ENCODE measurements at places on chromosomes 12 and 14.

DNA sequence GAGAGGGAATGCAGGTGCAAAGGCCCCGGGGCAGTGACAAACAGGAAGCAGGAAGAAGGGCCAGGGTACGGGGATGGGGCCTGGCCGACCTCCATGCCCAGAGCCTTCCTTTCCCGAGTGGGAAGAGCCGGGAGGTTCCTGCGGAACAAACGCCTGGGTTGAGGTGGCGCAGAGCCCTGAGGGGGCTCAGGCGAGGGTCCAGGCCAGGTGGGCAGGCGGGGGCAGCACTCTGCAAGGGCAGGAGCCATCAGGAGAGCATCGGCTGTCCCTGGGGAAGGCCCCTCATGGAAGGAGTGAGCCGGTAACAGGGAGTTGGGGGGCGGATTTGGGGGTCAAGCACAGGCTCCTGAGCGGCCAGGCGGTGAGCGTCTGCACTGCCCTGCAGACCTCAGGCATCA lies 18.1 kb upstream of the FBRSL1 start:
- no peak for DNase-seq

- no peak for DNase-seq
Observed at GRCh38 chr14:100747021-100747586, 20.4 kb downstream of the DLK1 start.

- no peak for DNase-seq
Observed at GRCh38 chr12:66753810-66754209, 74.9 kb upstream of the GRIP1 start.

GRCh38 chr14:30751646-30752416 lies 122.5 kb upstream of the COCH start:
- no peak for DNase-seq

- DNase-seq, result no peak
Observed at GRCh38 chr14:102150083-102150482, 10.4 kb downstream of the WDR20 start.

DNA sequence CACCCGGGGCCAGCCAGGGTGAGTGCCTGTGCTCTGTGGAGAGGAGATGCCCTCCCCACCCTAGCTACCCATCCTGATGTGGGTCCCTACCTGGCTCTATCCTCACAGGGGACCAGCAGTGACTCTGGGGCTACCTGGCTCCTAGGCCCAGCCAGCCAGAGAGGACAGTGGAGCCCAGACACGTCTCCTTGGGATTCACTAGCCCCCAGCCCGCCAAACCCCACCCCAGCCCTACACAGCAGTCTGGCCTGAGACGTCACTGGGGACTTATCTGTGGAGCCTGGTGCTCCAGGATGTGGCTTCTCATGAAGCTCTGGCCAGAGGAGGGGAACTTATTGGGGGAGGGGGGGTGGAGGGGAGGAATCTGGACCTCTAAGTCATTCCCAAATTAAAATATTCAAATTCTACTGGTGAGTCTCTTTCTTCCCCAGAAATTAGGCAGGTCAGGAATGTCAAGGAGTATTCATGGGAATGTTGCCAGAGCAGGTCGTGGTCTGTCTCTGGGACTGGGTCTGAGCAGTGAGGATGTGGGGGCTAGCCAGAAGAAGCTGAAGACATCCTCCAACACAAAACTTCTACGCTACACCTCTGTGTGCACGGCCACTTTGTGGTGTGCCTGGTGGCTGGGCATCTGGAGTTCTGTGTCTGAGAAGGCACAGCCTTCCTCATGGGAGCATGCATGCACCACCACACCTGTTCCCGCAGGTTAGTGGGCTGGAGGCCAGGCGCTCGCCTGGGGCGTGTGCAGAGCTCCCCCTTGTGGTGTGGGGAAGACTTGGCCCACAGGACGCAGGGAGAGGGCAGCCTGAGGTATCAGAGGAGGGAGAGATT lies 2.7 kb downstream of the CMTM5 start:
- no peak for DNase-seq

DNA sequence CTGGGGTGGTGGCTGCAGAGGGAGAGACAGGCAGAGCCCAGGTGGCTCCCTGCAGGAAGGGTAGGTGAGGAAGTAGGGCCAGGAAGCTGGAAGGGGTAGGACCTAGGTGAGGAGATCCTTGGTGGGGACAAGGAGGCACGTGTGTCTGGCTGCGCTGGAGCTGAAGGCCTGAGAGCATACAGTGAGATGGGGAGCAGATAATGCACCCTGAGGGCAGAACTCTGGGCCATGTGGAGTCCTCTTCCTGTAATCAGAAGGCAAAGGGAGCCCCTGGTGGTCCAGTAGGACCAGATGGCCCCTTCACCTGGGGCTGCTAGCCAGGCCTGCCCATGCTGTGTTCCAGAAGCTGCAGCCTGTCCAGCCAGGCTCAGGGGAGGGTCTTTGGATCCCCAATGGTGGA lies 15.3 kb upstream of the KRT80 start:
- DNase-seq, result no peak

DNA sequence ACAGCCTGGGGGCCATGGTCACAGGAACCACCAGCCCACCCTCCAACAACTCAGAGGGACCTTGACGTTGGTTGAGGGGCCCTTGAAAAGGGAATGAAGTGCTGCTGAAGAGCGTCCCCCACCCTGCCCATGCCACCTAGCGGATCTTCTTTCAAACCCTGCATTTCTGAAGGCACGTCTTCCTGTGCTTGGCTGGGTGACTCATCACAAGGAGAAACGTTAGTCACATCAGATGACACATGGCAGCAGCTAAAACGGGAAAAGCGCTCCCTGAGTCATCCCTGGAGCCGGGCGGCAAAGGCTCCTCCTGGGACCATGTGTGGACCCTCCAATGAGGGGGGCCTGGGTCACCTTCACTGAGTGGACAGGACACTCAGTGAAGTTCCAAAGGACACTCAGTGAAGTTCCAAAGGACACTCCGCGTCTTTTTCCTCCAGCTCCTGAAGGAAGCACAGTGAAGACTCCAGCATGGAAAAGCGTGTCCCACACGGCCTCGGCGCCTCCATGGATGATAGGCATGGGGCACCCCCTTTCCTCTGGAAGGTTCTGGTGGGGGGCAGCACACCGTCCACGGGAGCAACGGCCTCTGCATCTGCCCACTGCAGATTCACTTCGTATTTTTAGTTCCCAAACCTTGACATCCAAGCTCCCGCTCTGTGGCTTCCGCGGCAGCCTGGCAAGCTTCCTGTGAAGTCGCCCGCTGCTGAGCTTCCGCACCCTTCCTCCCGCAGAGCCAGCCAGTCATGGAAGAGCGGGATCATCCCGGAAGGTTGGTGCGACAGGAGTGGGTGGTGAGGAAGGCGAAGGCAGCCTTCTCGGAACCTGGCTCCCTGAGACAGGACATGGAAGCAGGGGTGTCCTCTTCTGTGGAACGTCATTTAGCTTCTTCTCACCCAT lies 383.4 kb downstream of the VRK1 start:
- peak; percentile 73 for DNase-seq

DNA sequence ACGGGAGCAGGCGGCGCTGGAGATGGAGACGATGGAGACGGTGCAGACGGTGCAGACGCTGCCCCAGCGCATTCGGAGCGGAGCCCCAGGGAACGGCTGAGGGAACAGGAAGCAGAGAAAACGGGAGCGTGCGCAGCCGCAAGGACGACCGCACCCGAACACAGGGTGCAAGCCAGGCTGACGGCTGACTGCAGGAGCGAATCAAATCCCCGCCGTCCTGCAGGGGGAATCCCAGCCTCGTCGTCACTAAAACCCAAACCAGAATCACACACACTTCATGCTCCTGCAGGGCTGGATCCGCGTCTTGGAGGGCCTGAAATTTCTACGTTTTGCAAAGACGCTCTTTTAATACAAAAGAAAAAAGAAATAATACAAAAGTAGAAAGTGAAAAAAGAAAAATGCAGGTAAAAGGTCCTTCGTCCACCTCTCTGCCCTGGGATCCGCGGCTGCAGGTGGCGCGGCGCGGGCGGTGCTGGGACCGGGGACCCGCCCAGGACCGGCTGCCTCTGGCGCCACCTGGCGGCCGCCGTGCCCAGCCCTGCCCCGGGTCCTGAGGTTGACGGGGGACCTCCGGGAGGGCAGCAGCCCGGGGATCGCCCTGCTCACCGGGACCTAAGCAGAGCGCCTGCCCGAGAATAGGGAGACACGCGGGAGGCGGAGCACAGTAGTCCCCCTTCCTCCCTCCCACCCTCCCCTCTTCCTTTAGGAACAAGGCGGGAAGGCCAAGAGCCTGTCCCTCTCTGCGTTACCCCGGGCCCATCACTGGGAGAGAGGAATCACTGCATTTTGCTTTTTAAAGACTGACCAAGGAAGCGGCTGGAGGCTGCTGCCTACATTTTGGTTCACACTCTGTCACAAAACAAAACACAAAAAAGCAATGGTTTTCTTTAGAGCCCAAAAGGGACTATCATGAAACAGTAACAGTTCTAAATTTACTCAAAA lies 20.1 kb downstream of the STX2 start:
- no peak for DNase-seq

GRCh38 chr12:96205908-96206307 lies 11.7 kb downstream of the ELK3 start:
- DNase-seq, result no peak

GRCh38 chr14:54338696-54339317 lies 58.0 kb upstream of the CDKN3 start:
- DNase-seq, result peak; percentile 68

DNA sequence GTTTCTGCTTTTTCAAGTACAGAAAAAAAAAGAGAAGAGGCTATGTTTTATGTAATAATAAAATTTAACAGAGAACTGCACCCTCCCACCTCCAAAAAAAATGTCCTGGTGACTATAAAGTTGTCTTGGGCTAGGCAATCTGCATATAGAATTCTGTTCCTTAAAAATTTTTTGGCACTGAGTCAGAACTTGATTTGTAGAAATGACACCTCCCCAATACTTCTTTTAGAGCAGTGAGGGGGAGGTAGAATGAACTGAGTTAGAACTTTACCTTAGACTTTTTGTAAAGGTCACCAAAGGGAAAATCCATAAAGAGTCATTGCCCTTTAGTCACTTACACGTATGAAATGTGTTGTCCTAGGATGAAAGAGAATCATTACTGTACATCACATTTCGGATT lies 80.0 kb downstream of the BTG1 start:
- DNase-seq, result no peak

DNA sequence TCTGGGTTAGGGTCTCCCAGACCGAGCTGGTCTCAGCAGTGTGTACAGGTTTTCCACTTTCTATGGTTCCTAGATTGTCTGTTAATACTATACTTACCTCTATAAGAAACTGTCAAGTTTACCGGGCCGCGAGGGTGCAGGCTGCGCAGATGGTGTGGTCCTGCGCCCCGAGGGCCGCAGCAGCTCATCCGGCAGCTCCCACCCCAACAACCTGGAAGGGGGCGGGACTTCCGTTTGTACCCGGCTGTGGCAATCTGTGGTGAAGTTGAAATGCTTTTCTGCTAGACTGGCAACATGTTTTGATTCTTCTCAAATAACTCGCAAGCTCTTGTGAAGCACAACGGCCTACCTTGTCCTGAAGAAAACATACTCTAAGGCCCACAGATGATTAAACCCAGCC lies at the start of gene CLEC9A:
CLEC9A (plus strand) TSS at position 237 of the 400 bp plus-strand sequence. CDS start 22,006 bp downstream, outside the sequence.
- no peak for DNase-seq

DNA sequence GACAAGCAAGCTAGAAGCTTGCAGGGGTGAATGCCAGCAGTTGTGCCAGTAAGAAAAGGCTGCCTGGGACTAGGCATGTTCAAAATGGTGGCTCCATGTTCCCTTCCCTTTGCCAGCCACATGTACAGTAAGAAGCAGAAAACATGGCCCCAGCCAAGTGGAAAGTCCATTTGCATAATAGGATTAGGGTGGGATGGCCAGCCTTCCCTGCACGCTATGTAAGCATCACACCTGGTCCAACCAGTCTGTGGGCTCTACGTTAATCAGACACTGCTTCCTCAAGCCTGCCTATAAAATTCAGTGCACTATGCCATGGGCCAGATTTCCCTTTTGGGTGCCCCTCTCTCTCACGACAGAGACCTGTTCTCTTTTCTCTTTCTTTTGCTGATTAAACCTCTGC lies 288.4 kb downstream of the GXYLT1 start:
- DNase-seq, result no peak

DNA sequence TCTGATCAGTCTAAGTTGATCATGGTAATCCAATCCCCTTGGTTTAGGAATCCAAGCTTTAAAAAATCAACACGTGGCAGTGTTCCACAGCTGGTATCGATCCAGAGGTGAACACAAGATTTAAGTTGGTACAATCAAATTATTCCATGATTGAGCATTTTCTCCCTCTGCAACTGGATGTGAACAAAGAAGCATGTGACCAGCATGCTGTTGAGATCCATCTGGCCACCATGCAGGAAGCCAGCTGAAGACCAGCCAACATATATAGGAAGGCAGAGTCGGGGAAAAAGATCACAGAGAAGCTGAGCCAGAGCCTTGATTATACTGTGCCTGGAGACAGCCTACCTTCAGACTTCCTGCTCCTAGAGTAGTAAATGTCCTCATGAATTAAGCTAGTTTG lies 158.3 kb downstream of the SEC23A start:
- DNase-seq, result no peak

- peak; percentile 52 for DNase-seq
Observed at GRCh38 chr12:82835217-82835616, 148.5 kb downstream of the TMTC2 start.

DNA sequence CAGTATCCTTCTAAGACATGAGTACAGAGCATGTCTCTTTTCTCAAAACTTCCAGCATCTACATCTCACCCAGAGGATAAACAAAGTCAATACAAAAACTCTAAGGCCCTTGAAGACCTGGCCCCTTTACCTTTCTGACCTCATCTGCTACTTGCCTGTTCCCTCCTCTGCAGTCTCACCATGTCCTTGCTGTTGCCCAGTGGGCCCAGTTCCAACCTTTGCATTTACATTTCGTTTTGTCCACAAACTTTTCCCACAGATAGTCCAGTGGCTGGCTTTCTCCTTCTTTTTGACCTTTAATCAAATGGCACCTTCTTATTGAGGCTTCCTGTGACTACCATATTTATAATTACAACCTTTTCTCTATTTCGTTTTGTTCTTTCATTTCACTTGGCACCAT lies 1.6 kb downstream of the IRAK4 start:
- DNase-seq, result no peak

GRCh38 chr12:91718326-91718725 lies 427.3 kb downstream of the BTG1 start:
- no peak for DNase-seq

- DNase-seq, result no peak
Observed at GRCh38 chr12:25644979-25645378, 91.9 kb upstream of the LMNTD1 start.

- DNase-seq, result peak; percentile 43
Observed at GRCh38 chr12:32217354-32218310, 111.0 kb downstream of the BICD1 start.

DNA sequence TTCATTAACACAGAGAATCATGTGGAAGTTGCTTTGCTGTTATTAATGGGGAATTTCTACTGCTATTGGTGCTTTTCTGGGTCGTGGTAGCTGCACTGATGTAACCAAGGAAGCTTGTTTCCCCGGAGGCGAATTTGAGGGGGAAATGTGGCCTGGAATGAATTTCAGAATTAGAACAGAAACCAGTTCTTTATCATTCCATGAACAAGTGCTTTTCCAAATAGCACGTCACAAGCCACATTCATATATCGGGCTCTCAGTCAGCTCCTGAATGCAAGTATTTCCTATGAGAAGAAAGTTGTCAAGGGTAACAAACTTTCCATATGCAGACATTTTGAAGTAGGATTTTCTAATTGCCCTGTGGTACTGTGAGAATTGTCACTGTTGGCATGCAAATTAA lies 1353.2 kb downstream of the AACS start:
- DNase-seq, result no peak

DNA sequence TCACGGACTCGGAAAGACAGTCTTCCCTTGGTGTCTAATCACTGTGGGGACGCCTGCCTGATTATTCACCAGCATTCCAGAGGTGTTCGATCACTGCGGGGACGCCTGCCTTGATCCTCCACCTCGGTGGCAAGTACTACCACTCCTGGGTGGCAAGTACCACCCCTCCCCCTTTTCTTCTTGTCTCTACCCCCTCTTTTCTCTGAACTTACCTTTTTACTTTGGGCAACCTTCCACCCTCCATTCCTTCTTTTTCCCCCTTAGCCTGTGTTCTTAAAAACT lies 12.0 kb upstream of the LGMN start:
- DNase-seq, result no peak
